Activated effector memory CD4-positive, alpha-beta T cell treated with Interleukin-2 at 50 U/mL for 16 hours (primary cell): ENCODE measurements at places on chromosomes 6 and 20.

- no peak for DNase-seq
These were observed 118.7 kb downstream of the OPRM1 start for GRCh38 chr6:154157706-154158105.

- DNase-seq: no peak
These were observed 672.0 kb downstream of the RFPL4B start for GRCh38 chr6:113019176-113019575.

DNA sequence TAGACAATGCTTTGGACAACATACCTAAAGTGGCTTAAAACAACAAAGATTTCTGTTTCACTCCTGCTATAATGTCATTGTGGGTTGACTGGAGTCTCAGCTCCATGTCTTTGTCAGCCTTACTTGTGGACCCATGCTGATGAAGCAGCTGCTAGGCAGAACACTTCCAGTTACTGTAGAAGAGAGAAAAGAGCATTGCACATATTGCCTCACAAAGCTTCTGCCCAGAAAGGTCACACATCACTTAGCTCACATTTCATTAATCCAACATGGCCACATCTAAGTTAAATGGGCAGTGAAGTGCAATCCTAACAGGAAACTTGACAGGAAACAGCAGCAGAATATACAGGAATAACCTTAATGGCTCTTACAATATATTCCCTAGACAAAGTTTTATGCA lies 480.5 kb upstream of the HTR1E start:
- DNase-seq: no peak

DNA sequence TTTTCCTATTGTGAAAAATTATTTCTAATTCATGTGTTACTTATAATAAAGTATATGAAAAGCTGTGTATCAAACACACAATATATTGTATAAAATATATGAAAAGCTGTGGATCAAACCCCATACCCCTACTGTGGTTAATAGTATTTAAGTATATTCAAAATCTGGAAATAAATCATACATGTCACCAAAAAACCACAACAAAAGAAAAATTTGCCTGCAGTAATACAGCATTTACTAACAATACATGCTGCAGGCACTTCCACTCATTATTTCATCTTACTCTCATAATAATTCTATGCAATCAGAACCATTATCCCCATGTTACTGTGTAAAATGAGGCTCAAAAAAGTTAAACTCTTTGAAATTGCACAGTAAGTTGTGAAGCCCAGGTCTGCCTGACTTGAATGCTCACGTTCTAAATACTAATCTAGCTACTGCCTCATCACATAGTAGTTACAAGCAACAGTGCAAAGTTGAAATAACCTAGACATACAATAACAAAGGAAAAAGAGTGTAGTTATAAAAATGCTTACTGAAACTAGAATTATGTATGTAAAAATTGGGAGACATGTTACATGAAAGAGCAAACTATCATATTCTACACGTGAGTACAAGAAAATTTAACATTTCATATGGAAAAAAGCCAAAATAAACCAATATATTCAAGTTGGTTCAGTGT lies 61.7 kb downstream of the FAM217A start:
- DNase-seq: no peak

GRCh38 chr6:139164001-139164400 lies 29.1 kb downstream of the HECA start:
- no peak for DNase-seq

DNA sequence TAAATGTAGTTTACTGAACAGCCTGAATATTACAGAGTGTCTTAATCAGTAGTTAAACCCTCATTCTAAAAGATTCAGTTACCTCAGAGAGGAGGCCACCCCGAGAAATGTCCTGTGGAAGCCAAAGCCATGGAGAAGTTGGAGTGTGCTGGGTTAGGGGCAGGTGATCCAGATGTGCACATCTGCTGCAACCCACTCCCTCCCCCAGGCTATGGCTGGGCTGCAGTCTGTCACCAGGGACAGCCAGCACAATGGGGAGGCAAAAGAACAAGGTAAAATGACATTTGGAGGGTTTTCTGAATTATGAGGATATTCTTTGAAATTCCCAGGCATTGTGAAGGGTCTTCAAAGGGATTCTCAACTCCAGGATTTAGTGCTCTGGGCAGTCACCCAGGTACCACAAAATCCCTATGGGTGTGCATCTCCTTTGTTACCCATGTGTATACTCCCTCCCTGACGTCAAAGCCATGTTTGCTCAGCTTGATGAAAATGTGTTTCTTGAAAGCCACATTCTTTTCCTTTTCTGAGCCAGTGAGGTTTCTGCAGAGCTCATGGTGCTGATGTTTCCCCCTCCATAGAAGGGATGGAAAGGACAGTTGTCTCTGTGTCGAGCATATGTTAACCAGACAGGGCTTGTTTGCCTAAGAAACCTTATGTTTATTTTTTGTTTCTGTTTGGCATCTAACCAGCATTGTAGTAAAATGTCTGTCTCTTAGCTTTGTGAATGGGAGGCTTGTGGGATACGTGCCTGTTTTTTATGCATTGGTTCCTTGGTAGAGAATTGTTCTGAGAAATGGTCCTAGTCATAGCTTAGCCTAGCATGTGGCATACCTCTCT lies 212.3 kb upstream of the TBX18 start:
- no peak for DNase-seq

- DNase-seq: no peak
These were observed 19.9 kb upstream of the MEP1A start for GRCh38 chr6:46773201-46773855.

DNA sequence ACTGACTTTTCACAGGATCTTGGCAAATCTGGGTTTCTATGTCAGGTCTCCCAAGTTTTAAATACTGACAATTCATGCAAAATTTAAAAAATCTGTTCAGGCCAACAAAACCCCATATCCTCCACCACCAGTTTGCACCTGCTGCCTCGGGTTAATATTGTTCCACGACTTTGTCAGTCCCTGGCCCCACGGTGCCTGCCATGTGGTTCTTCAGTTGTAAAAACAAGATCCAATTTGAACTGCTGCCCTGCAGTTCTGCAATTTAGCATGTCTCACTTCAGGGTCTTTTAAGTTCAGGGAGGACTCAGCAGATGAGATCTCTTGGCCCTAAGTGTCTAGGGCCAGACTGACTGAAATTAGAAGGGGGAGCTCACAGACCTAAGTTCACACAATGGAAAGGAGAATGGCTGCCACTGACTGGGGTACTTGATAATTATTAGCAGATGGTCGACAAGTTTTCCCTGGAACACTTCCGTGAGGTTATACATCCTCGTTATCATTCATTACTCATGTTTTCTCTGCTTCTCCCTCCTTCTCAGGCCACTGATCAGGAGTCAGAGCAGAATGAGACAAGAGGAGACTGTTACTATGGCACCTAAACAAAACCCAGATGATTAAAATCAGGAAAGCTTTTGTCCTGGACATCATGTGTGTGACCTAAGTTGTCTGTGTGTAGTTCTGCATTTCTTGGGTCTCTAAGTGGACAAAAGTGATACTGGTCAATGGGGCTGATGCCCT lies 223.6 kb downstream of the KIF16B start:
- no peak for DNase-seq

DNA sequence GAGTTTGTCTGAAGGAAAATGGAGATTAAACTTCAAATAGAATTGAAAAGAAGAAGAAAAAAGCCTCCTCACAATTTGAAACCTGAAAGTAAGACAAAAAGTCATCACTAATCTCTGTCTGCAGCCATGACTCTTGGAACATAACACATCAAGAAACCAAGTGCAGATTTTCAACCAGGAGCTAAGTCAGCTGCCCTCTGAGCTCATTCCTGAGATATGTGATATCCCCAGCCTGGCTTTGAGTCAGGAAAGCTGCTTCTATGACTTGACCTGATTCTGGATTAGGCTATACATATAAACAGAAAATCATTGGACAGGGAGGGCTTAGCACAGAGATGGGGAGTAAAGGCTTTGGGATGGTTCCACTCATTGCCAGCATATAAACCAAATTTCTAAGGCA lies 891.4 kb downstream of the TFAP2A start:
- DNase-seq: no peak
